ENCODE measurements at places on chromosomes 5 and 9. TPM values are rescaled to one million over a fixed set of nuclear protein-coding genes. Genes with fewer than 3 reads are reported as not detected.
A peak's percentile ranks its signal among the peaks of the same experiment; 100 is the strongest.

AGXT2 gene
- total RNA-seq: not detected

PCDHB16 gene
- not detected for total RNA-seq

SPINK13 gene
- not detected for total RNA-seq

DNA sequence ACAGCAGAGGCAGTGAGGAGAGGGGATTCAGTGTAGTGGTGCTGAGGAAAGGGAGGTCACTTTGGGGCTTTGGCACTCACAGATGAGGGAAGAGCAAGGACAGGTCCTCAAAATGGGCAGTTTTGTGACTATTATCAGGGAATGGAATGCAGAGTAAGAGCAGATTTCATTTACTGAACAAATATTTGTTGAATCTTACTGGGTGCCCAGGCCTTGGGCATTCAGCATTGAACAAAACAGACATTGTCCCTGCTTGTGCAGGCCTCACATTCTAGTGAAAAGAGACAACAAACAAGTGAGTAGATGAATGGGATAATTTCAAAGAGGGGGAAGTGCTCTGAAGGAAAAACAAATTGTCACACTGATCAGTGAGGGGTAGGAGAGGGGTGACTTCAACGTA is 404.1 kb downstream of the DMRT2 start:
- no peak for DNase-seq

- DNase-seq: no peak
Measured at GRCh38 chr5:673831-674629, 19.1 kb downstream of the TPPP start.

DNA sequence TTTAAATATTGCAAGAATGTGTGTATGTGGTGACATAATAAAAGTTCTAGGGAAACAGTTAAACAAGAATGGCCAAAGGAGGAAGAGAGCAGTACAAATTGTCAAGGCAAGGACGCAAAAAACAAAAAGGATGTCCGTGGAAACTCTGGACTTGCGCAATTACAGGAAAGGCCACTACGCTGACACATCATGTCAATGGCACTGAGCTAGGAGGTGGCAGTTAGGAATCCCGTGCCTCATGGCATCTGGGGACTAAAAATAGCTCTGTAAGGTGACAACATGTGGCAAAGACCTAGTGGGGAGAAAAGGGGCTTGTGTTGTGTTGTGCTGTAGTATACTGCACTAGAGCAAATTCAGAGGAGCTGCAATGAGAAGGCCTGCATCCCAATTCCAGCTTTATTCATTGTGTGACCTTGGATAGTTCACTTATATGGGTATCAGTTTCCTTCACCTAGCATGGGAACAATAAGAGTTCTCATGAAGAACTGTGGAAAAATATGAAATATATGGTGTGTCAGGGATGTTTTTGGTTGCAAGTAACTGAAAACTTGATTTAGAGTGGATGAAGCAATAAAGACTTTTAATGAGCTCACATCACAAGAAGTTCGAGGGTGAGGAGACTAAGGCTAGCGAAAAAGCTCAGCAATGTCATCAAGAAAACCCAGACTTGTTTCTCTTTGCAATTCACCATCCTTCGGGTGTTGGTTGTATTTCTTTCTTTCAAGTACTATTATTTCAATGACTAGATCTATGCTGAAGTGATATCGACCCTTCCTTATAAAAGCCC is 124.1 kb upstream of the STC2 start:
- DNase-seq: peak; percentile 60

- no peak for DNase-seq
Measured at GRCh38 chr9:6443661-6444060, 30.7 kb downstream of the UHRF2 start.

DNA sequence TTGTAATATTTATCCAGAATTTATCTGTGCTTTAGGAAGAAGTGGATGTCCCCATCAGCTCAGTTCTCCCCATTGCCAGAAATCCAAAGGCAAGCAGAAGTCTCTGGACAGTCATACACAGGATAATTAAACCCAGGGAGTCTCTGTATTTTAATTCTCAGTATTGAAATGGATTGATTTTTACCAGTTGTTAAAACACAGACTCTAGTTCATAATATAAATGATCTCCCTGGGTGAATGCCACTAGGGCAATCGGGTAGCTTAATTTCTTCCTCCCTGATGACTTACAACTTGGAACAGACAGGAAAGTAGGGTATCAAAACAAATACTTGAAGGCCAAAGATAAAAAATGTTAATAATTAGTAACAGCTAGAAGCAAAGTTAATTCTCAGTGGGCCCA is 66.5 kb upstream of the DAP start:
- no peak for DNase-seq

DNA sequence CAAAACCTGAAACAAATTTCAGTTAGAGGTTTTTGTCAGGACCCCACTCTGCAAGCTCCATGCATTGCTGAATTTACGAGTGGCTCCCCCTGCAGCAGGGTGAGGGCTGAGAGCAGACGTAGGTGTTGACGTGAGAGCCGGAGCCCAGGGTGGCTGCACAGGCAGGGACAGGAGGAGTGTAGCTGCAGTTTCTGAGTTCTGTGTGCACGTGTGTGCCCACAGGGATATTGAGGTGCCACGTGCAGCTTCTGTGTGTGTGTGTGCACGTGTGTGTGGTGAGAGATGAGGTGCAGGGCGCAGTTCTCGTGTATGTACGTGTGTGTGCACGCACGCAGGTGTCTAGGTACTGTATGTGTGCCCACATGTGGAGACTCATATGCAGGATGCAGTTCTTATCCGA is 14.6 kb downstream of the PLEKHG4B start:
- DNase-seq: no peak

GRCh38 chr5:174414315-174414710 is 310.1 kb upstream of the MSX2 start:
- no peak for DNase-seq

DNA sequence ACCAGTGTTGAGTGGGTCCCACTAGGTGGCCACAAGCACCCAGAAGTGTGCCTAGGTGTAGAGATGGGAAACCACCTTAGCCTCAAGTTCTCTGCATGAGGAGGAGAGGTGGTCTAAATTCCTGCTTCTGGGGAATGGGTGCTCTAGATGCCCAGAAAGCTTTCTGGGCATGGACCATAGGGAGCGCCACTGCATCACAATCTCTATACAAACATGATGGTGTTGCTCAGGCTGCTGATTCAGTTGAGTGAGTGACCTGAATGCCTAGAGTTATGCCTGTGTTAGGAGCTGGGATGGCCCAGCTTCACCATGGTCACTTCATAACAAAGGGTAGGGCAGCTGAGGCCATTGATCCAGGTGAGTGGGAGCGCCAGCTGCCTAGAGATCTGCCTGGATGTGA is 667.9 kb upstream of the ARRDC3 start:
- no peak for DNase-seq

DNA sequence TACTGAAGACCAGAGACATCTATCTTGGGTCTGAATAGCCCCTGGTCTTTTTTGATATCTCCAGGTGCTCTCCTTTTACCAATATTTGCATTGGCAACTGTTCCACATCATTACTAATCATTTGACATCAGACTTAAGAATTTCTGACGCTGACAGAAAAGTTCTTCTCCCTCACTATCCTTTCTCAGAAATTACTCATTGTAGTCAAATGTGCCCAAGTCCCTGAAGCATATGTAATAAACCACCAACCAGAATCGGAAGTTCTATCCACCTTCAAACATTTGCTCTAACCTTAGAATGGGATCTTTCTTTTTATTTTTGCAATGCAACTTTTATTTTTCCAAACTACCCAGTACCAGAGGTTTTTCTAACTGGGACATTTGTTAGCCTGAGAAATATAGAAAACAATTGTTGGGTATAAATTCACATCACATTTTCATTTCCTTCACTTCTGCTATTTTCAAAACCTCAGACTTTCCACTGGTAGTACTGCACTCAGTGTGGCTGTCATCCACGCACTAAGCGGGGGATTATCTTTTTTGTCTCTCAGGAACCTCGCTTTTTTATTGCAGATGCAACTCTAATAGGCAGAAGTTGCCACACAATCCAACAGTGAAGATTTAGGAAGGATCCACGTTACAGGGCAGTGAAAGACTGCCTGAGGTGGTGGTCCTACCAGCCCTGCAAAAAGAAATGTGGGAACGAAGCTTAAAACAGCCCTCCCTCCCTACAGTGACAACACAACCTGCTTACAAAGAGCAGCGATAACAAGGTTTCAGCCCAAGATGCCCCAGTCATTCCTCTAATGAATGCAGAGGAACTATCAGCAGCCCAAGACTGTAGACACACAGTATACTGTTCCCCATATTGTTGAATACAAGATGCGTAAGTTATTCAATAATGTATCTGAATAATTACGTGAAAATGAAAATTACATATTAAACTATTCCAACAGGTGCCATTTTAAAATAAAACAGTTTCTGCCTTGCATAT is 201.2 kb downstream of the EBF1 start:
- DNase-seq: no peak
